T-cell (primary cell): ENCODE measurements at places on chromosomes 12 and 14. TPM values are rescaled to one million over a fixed set of nuclear protein-coding genes. Genes with fewer than 3 reads are reported as not detected.

RIMBP2 gene
- total RNA-seq: not detected

SERPINA5 gene
- total RNA-seq: not detected

GCH1 gene
- total RNA-seq: 29.2 TPM

MYBPC1 gene
- total RNA-seq: not detected

RPL10L gene
- total RNA-seq: not detected

CD69 gene
- total RNA-seq: 36.7 TPM

TAS2R13 gene
- total RNA-seq: 0.79 TPM

MIP gene
- not detected for total RNA-seq

B4GALNT3 gene
- total RNA-seq: 1.6 TPM

AQP6 gene
- not detected for total RNA-seq

CDCA3 gene
- 1.1 TPM for total RNA-seq

NRXN3 gene
- total RNA-seq: not detected

AMDHD1 gene
- 0.40 TPM for total RNA-seq

TAS2R31 gene
- total RNA-seq: 3.6 TPM

TRIM9 gene
- 0.58 TPM for total RNA-seq

COA8 gene
- total RNA-seq: 27.5 TPM

TSPAN11 gene
- not detected for total RNA-seq

SLC6A12 gene
- 0.85 TPM for total RNA-seq

SLC17A8 gene
- not detected for total RNA-seq

LRRC10 gene
- not detected for total RNA-seq

RNASE1 gene
- total RNA-seq: 1.5 TPM

SIX6 gene
- total RNA-seq: not detected

TAS2R50 gene
- total RNA-seq: 1.6 TPM

TAS2R42 gene
- total RNA-seq: not detected

PLEKHG7 gene
- not detected for total RNA-seq

CLEC14A gene
- total RNA-seq: not detected

GALNT9 gene
- total RNA-seq: not detected

DEGS2 gene
- 0.79 TPM for total RNA-seq

YARS2 gene
- total RNA-seq: 17.1 TPM

PTPRB gene
- 0.07 TPM for total RNA-seq

CLEC1A gene
- not detected for total RNA-seq

ATXN3 gene
- total RNA-seq: 41.8 TPM

TMEM52B gene
- total RNA-seq: not detected

NUP37 gene
- 11.1 TPM for total RNA-seq

OR6C6 gene
- total RNA-seq: not detected

TMEM132C gene
- total RNA-seq: 0.07 TPM

KRT77 gene
- not detected for total RNA-seq

APAF1 gene
- 27.2 TPM for total RNA-seq

MTA1 gene
- 149 TPM for total RNA-seq

RNF34 gene
- 84.8 TPM for total RNA-seq

CCDC175 gene
- not detected for total RNA-seq
